Stimulated activated CD4-positive, alpha-beta T cell treated with anti-CD3 and anti-CD28 coated beads, Interleukin-2, amount 100 ng/mL, for 4 hours (primary cell): ENCODE measurements at places on chromosomes 7 and 10.

DNA sequence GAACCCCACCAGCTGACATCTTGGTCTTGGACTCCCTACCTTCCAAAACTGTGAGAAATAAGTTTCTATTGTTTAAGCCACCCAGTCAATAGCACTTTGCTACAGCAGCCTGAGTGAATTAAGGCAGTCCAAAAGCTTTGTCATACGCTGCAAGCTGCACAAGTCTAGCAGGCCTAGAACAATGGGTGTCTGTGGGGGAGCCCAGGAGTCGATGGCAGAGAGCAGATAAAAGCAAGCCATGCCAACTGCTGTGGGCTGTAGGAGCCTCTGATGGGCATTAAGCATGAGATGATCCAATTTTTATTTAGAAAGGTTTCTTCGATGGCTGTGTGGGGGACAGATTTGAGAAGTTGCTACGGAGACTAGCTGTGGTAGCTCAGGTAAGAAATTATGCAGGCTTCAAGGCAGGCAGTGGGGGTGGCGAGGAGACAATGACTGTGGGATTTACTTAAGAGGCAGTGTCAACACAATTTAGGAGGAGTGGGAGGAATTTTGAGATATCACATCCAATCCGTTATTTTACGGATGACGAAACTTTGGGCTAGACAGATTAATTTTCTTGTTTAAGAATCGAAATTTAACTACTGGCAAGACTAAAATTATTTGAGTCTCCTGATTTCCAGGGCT is 110.4 kb downstream of the NRCAM start:
- DNase-seq: no peak

DNA sequence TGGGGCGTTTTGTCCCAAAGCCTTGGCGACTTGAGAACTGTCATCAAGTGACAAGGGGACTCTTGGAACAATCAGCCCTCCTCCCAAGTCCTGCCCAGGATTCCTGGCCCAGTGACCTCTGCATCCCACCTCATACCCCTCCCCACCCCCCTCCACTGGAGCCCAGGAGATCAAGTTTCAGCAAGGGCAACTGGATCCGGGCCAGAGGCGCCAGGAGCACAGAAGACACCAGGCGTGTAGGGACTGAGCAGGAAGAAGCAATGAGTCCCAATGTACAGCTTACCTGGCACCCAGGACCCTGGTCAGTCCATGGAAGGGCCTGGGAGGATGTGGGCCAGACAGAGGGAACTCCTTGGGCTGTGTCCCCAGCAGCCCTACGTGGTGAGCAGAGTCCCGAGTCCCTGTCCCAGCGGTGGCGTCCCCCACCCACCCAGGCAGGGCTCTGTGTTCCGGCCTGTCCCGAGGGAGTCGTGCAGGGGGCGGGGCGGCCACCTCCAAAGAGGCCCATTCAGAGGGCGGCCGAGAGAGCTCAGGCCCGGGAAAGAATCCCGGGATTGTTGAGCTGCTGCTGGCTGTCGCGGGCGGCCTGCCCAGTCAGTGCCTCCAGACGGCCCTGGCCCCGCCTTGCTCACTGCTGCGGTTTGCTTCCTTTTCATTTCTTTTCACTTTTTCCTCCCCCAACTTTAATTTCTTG is 254.1 kb downstream of the TNS3 start:
- DNase-seq: no peak

DNA sequence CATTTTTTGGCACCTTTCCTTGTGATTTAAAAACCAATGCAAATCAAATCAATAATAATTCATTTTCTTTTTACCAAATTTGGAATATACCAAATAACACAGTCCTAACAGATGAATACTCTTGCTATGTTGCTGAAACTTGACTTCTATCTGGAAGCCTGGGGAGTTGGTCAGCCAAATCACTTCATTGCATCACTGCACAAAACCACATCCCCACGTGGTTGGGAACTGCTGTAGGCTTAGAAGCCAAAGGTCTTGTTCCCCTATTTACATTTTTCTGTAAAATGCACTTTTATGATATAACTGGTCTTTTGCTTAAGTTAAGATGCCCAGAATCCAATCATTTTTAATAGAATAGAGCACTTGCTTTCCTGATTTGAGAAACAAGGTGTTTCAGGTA is 15.2 kb downstream of the GPR85 start:
- DNase-seq: no peak

DNA sequence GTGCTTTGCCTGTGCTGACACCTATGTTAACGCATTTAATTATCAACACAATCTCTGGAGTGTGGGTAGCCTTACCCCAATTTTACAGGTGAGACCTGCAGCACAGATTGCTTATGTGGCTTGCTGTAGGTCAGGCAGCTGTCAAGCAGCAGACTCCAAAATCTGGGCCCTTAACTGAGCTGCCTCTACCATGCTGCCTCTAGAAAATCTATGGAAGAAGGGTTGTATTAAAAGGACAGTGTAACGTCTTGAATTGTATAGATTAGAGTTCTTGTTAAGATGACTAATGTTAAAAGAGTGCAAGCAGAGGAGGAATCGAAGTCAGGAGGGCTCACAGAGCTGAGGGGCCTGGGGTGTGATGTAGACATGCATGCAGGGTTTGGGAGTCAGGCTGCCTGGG is 1.2 kb upstream of the PON3 start:
- DNase-seq: no peak

DNA sequence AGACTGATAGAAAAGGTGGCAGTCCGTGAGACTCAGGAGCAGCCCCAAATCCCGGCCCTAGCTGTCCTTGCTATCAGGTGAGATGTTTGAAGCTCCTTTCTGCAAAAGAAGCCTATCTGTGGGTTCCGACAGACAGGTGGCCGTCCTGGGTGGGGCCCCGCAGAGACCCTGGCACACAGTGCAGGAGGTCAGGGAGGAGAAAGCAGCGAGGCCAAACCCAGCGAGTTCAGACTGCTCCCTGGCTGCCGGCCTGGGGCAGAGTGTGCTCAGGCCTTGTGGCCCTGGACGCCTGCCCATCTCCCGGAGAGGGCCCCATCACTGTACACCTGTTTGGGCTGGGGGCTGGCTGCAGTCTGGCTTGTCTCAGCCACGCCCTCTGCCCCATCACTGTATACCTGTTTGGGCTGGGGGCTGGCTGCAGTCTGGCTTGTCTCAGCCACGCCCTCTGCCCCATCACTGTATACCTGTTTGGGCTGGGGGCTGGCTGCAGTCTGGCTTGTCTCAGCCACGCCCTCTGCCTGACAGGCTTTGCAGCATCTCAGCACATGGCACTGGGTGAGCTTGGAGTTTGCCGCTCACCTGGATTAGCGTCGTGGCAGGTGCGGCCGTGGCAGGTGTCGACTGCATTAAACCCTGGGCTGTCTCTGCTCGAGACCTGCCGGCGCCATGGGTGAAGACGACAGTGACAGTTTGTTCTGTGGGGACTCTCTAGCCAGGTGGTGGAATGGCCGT is 11.8 kb upstream of the PRKAR1B start:
- DNase-seq: no peak

GRCh38 chr7:155412416-155413253 is 45.3 kb upstream of the EN2 start:
- peak; percentile 22 for DNase-seq

DNA sequence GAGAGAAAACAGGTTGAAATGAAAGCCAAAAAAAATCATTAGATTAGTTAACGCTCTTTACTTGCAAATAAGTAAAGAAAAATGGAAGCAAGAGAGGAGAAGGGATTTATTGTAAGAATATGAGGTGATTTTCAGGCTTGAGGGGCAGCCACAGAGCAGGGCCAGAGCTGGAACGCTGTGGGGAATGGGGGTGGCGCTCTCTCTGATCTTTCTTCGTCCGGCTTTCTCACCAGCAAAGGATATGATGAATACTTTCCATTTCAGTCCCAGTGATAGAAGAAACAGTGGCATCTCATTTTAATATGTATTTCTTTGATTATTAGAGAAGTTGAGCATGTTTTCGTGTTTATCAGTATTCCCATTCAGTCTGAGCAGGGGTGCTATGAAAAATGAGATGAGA is 112.2 kb downstream of the SKIDA1 start:
- no peak for DNase-seq

DNA sequence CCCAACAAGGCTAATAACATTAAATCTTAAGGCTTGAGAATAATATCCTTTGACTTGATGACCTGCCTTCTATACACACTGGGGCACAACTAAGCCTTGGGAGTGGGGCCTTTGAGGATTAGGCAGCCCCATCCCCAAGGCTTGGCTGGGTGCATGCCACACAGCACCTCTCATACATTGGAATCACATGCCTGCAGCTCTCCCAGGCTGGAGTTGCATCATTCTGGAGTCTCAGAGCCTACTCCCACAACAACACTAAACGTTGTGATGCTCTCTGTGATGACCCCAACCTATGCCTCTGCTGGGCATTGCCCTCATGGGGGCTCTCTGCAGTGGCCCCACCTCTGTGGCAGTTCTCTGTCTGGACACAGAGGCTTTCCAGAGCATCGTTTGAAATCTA is 31.9 kb upstream of the SGCE start:
- no peak for DNase-seq

DNA sequence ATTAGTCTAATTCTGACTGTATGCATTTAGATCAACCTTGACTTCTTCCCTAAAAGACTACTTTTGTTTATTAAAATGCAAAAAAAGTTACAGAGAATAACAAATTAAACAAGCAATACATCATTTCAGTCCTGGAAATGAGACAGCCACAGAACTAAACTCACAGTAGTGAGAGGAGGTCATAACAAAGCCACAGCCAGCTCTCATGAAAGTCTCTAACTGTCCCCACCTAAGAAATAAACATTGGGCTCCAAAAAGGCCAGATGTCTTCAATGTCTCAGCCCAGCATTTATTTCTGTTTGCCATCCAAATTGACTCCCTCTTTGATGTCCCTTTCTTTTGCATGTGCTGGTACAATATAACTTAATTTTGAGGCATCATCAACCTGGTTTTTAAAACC is 74.4 kb downstream of the NHLRC2 start:
- no peak for DNase-seq

DNA sequence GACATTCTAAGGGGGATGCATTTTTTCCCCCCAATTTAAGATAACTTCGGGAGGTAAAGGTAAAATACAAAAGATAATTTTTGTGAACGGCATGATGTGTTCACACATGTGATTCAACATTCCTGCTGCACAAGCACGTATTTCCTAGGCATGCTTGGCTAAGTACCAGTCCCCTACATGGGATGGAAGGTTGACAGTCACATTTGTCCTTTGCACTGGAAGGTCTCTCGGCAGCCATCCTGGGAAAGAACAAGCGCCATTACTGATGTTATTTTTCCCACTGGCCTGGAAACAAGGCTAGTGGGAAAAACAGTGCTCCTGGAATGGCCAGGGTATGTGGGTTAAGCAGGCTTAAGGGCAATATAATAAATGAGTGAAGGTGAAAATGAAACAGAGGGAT is 276.2 kb upstream of the AOAH start:
- DNase-seq: no peak

- no peak for DNase-seq
Observed at GRCh38 chr10:105844241-105844640, 1203.2 kb downstream of the SORCS3 start.

- DNase-seq: no peak
Observed at GRCh38 chr10:29169021-29169420, 119.8 kb upstream of the LYZL1 start.

DNA sequence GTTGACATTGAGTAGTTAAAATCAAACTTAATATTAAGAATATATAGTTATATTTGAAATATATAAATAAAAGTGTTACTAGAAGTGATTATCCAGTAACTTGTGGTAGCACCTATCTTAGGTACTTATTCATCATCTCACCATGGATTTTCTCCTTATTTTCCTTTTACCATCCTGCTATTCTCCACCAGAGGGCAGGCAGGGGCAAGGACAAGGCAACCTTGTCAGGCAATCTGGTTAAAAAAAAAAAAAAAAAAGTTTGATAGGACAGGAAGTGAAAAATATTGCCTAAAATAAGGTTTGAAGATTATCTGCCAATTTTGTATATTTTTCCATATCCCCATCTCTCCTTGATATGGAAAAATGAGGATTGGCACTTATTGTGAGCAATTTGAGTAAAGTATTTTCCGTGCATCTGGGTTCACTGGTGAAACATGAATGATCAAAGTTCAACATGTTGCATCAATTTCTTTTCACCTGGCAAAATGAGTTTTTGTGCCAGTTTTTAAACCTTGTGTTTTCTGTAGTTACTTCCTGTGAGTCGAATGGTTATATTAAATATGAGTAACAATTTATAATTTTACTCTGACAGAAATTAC is 256.7 kb downstream of the AGMO start:
- no peak for DNase-seq

GRCh38 chr10:34758447-34758996 is 56.6 kb downstream of the PARD3 start:
- DNase-seq: no peak

DNA sequence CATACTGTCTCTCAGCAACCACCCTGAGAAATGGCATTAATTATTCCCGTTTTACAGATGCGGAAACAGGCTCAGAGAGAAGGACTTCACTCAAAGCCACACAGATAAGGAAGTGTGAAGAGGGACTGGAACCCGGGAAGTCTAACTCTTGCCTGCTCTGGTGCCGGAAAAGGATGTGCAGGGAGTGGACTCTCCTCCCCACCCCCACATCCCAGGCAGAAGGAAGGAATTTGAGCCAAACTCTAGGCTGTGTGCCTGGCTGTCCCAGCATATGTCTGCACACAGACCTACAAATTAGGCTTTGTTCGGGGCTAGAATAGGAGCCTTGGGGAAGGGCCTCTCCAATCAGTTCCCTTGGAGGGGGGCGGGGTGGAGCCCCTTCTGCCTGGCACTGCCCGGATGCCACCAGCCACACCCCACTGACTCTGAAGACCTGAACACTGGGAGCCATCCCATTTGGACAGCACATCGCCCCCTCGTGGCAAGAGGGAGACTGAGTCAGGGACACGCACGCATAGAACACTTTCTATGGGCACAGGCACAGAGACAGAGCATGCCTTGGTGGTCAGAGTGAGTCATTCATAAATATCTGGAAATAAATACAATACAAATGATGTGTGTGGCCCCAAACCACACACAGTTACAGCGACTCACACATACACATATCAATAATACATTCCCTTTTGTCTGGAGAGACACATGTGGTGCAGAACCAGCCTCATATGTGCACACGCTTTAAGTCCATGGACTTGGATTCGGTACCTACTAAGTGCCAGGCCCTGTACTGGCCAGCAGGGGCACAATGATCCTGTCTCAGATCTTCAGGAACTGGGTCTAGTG is 13.1 kb downstream of the LZTS2 start:
- DNase-seq: peak; percentile 59

GRCh38 chr7:100949227-100949932 is at the start of gene MUC3A:
TSS of gene MUC3A (plus strand) at chr7:100949534. CDS start at chr7:100949625, 91 bp downstream.
- no peak for DNase-seq

DNA sequence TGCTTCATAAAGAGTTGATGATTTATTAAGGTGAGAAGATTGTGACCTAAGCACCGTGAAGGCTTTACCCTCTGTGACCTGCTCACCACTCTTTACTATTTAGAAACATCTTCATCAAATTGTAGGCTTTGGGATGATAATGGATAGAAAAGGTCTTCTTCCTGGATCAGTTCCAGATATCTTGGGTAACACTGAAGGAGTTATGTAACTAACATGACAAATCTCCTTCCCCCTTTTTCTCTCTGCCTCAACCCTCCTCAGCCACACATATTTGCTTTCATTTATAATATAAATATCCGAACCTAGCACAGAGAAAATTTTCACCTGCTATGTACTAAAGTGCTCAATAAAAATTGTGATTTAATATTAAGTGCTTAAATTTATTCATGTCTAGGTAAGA is 151.5 kb downstream of the FRMD4A start:
- DNase-seq: no peak

- DNase-seq: no peak
Observed at GRCh38 chr7:70325509-70326101, 727.3 kb downstream of the AUTS2 start.
